ENCODE measurements at places on chromosomes 6 and 20.

GRCh38 chr6:116662202-116662601 is 6.4 kb downstream of the ZUP1 start:
- no peak for DNase-seq

DNA sequence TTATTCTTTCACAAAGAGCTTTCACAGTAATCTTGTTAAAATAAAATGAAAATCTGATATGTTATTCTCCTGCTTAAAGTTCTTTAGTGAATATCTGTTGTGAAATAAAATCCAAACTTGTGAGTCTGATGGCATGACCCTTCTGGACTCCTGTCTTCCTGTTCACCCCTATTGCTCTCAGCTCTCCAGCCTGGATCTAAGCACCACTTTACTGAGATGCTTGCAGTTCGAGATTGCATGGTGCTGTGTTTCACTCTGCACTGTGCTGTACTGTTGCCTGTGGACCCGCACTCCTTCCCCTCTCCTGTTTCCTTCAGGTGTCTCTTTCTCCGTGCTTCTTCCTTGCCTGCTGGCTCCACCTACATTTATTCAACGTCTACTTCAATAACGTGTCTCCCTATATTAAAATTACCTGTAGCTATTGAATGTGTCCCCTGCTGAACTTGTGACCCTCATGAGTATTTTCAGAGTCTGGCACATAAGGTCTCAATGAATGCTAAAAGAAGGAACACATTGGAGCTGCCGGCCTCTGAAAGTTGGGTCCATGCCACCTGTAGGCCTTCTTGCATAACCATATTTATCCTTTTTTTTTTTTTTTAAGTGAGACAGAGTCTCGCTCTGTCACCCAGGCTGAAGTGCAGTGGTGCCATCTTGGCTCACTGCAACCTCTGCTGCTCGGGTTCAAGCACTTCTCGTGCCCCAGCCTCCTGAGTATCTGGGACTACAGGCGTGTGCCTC is 100.1 kb downstream of the ARID1B start:
- DNase-seq = no peak

DNA sequence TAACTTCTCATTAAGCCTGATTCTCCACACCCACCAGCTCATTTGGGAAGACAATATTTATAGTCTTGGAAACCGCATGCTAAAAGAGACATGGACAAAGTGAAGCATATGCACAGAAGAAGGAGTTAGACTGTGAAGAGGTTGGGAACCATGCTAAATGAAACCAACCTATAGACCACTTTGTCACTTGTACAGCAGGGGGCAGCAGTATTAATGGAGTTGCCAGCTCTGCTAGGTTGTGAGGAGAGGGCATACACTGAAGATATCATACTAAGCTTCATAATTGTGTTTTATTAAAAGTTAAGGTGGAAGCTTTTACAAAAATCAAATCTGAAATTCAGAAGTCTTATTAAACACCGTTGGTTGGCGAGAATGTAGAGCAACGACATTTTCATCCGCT is 38.3 kb upstream of the HMGCLL1 start:
- peak; percentile 57 for DNase-seq

DNA sequence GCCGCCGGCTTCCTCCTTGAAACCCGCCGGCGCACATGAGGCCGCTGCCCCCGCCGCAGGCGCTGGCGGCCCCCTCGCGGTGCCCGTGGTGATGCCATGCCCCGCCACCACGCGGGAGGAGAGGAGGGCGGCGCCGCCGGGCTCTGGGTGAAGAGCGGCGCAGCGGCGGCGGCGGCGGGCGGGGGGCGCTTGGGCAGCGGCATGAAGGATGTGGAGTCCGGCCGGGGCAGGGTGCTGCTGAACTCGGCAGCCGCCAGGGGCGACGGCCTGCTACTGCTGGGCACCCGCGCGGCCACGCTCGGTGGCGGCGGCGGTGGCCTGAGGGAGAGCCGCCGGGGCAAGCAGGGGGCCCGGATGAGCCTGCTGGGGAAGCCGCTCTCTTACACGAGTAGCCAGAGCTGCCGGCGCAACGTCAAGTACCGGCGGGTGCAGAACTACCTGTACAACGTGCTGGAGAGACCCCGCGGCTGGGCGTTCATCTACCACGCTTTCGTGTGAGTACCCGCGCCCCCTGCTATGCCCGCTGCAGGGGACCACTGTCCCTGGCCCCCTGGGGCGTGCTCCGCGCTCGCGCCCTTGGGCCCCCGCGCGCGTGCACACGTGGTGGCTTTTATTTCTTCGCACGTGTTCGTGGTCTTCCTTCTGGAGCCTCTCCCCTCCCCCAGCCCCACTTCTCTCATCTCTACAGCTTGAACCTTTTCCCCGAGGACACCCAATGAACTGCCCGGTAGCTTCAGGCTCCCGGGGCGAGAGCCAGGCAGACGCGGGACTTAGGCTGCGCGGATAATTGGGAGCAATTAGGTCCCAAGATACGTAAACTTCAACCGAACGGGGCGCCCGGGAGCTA is 453 bp downstream of the KCNQ5 start:
- peak; percentile 86 for DNase-seq

GRCh38 chr6:140977403-140977802 is 1155.3 kb upstream of the GJE1 start:
- no peak for DNase-seq

- no peak for DNase-seq
Observed at GRCh38 chr6:9057937-9058336, 622.6 kb upstream of the SLC35B3 start.

DNA sequence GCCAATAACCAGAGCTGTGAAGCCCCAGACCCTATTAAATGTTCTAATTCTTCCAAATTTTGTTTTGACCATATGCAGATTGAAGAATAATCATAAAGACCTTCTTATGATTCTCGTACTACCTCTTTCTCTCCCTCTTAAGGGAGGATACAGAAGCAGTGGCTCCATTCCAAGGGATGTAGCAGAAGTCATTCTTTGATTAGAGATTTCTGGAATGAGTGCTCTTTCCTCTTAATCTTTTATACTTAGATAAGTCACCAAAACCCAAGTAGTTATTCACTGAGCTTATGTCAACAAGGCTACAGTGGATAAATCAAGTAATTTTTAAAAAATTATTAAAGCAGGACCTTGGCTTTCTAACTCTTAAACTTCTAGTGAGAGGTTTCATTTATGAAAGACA is 266.0 kb upstream of the STXBP5 start:
- no peak for DNase-seq

- DNase-seq = no peak
Observed at GRCh38 chr6:168170841-168171601, 92.0 kb upstream of the FRMD1 start.

DNA sequence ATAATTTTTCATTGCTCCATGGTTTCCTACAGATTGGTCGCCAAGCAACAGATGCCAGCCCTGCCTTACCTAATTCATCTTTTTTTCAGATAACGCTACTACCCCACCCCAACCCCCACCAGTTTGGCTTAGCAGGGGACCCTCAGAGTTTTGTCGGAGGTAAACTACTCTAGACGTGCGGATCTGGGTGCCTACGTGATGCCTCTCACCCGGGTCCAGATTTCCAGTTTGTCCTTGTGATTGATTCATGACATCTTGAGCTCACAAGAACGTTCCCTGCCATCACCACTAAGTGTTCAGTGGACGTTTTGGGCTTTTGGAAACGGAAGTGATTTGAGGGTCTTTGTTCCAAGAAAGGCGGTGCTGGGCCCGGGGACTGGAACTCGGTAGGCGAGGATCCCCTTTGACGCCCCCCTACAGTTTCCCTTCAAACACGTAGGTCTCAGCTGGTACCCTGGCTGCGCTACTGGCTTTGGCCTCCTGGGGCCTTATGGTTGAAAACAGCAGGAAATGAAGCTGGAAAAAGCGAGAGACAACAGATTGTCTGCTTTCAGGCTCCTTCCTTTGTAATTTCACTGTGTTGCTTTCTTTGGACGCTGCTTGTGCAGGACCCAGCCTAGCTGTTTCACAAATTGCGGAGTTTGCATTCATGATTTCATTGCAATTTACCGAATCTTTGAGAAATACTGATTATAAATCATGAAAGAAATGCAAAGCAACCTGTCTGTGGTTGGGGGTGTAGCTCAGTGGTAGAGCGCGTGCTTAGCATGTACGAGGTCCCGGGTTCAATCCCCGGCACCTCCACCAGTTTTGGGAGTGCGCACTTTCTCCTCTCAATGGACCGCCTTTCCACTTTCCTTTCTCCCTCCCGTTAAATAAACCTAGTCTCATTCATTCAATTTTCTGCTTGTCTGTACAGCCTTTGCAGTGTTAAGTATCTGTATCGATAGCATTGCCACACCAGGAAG is 81.0 kb downstream of the GPX5 start:
- DNase-seq = peak; percentile 75

GRCh38 chr20:2859330-2860121 is 13.8 kb upstream of the PTPRA start:
- no peak for DNase-seq

DNA sequence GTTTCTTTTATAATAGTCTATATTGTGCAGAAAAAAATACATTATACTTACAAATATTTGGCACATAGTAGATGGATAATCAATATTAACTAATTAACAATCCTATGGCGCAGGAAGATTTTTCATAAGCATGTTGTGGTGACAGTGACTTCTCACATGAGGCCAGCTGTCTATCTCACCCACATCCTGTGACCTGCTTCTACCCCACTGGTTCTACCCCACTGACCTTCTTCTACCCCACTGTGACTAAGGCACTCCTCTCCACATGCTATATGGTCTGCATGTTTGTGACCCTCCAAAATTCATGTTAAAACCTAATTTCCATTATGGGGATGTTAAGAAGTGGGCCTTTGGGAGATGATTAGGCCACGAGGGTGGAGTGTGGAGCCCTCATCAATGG is 394.8 kb upstream of the AGPAT4 start:
- peak; percentile 3 for DNase-seq

GRCh38 chr6:75334266-75335040 is 49.9 kb upstream of the TMEM30A start:
- no peak for DNase-seq

DNA sequence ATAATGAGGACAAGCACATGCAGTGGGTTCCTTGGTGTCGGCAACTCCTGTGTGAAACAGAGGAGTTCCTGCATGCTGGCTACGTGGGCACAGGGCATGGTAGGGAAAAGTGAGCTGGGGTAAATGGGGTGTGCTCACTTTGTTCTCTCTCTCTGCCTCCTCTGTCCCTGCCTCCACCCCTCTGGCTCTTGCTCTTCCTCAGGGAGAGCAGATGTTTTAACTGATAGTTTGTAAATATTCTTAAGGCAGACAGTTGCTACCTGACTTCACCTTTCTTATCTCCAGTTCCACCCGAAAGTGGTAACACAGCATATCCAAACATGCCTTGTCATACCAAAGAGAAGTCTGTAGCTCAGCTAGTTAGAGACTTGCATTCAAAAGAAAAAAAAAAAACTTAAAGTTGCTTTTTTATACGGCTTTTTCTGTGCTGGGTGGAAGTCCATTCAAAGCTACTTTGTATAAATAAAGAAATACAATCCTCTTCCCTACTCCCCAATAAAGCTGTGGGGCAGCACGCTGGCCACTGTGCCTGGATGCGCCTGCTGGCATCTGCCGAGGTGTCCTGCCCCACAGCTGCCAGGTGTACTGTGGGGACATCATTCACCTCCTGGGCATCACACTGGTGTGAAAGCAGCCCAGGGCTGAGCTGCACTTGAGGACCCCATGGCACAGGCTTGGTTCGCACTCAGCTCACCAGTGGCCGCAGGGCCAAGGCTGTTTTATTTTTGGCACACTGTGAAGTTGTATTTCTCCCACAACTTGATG is 93.6 kb downstream of the FOXC1 start:
- no peak for DNase-seq

DNA sequence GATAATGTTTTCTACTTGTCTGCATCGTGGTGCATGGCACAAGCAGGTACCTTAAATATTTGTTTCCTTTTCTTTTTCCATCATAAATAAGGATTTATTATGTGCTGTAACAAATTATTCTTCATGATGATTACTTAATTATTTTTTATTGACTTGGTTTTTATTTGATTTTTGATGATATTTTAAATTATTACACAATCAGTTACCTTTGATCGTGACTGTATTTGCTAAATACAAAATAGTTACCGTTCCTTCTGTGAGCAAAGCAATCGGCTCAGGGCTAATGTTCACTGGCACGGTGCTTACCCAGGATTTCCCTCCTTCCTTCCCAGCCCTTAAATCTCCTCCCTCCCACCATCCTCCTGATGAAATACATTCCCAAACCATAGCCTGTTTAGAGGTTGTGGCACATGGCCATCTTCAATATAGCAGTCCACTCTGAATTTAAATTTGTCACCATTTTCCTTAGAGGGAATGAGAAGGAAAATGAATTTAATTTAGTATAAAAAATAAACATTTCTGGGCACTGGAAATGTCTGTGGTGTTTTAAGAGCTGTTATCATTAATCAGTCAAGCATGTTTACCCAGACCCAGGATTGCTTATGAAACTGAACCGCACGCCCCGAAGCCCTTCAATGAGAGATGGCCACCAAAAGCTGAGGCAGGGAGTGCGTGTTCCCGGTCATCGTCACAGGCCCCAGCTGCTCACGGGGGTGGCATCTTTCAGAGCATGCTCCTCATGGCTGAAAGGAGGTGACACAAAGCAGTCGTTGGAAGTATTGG is 23.0 kb upstream of the EXOC2 start:
- DNase-seq = no peak

DNA sequence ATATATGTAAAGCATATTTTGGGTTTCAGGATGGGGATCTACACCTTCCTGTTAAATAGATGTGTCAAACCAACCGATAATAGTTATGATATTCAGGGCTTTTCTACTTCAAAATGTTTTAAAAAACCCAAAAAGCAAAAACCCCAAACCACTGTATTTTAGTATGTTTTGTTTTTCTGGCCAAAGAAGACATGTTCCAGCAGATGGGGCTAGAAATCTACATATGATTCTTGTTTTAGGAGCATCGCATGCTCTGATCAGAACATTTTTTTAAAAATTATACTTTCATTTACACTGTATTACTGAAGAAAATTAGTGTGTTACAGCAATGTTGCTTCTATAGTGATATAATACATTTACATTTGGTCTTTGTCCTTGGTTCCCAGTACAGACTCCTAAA is 11.0 kb downstream of the RMND1 start:
- DNase-seq = peak; percentile 33

- no peak for DNase-seq
Observed at GRCh38 chr20:36820928-36821327, 47.4 kb upstream of the DSN1 start.

GRCh38 chr6:28695715-28696114 is 170.0 kb downstream of the GPX5 start:
- DNase-seq = no peak

- DNase-seq = peak; percentile 77
Observed at GRCh38 chr20:21505161-21505809, 8.6 kb downstream of the NKX2-2 start.

GRCh38 chr6:48744948-48745347 is 634.0 kb upstream of the PTCHD4 start:
- DNase-seq = no peak

GRCh38 chr6:4368649-4369048 is 233.3 kb upstream of the ECI2 start:
- DNase-seq = no peak

DNA sequence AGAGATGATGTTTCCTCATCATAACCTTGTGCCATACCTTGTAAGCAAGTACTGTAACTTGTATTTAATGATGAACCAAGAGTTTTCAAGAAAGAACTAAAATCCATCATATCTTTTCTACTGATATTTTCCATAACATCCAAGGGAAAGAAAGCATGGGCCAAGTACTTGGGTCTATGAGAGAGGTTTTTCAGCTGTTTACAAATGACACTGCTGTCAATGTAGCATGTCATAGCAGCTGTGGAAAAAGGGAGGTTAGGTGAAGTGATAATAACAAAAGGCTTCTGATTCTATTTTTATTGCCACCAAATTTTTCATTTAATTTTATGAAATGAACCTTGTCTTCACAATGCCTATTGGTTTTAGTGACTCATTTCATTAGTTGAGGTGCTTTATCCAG is 482.3 kb downstream of the LMBRD1 start:
- no peak for DNase-seq

GRCh38 chr6:53728570-53729194 is 63.1 kb upstream of the KLHL31 start:
- DNase-seq = peak; percentile 47
